ENCODE measurements at places on chromosomes 13 and 19.

DNA sequence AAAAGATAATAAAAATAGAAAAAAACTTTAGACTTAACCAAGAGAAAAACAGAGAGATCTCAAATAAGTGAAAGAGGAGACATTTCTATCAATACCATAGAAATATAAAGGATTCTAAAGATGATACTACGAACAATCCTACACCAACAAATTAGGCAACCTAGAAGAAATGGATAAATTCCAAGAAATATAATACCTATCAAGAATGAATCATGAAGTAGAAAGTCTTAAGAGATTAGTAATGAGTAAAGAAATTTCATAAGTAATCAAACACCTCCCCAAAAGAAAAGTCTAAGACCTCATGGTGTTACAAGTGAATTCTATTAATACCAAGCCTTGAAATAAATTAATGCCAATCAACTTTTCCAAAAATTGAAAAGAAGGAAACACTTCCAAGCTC, 1584.5 kb upstream of the MIR17HG start:
- no peak for DNase-seq

- DNase-seq: no peak
Observed at GRCh38 chr13:59230484-59231264, 933.1 kb downstream of the DIAPH3 start.

GRCh38 chr19:3537438-3538240, 1.3 kb upstream of the TEKTIP1 start:
- DNase-seq: no peak

DNA sequence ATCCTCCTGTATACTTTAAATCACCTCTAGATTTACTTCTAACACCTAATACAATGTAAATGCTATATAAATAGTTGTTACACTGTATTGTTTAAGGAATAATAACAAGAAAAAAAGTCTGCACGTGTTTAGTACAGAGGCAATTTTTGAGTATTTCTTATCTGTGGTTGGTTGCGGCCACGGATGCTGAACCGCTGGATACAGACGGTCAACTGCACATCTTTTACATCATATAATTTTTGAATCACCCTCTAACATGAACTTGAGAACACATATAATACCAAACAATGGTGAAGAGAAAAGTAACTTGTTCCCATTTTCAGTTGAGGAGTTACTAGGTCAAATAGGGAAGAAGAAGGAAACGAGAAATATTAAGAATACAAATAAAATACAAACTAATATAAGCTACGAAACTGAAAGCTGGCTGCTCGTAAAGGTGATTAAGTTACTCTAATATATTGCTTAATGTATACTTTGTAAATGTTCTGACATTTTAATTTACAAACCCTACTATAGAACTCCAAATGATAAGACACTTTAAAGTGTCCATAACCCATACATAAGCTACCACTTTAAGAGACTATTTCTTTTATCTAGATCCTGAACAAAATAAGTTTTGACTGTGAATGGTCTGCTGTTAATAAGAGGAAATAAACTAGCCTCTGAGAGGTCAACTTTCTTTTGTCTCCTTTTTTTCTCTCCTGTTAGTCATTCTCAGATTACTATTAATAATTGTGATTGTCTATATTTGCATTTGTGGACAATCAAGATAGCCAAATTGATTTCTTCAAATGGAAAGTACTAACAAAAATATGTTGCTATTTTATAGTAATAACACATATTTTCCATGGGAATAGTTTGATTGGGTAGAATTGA, 457.4 kb downstream of the DIAPH3 start:
- DNase-seq: no peak

DNA sequence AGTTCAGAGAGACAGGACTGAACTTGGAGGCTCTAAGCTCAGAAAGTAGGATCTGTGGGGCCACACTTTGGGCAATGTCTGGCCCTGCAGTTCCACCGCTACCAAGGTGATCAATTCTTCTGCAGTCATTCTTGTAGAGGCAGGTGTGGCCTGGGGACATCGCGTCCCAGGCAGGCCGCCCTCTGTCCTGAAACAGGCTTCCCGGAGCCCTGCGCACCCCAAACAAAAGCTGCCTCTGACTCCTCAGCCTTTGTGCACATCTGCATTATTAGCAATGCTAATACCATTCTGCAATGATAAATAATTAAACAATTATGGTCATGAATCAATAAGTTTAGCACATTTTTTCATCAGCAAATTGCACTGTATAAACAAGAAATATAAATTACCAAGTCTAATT, 160.2 kb downstream of the URI1 start:
- DNase-seq: no peak

DNA sequence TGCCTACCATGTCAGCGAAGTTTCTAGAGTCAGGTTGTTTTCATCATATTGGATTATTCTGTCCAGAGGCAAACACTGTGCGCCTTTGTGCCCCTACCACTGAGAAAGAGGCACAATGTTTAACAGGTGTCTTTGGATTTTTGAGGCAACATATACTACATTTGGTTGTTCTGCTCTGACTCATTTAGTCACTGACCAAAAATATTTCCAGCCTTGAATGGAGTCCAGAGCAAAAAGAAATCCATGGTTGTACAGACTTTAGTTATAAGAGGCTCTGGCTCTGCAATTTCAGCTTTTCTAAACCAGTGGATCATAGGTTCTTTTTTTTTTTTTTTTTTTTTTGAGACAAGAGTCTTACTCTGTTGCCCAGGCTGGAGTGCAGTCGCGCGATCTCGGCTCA, 35.7 kb downstream of the LACC1 start:
- no peak for DNase-seq

DNA sequence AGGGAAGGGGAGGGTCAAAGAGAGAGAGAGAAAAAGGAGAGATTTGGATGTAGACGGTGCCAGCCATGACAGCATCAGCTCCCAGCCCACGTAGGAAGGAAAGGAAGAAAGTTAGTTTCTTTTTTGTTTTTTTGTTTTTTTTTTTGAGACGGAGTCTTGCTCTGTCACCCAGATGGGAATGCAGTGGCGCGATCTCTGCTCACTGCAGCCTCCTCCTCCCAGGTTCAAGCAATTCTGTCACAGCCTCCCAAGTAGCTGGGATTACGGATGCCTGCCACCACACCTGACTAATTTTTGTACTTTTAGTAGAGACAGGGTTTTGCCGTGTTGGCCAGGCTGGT, 27.6 kb downstream of the ELL start:
- DNase-seq: no peak

GRCh38 chr19:52120286-52120685, 19.5 kb downstream of the ZNF616 start:
- DNase-seq: no peak

GRCh38 chr19:56117376-56117884, 3.7 kb downstream of the ZNF787 start:
- no peak for DNase-seq

- DNase-seq: no peak
Observed at GRCh38 chr13:22933571-22934181, 247.1 kb upstream of the SGCG start.

- DNase-seq: no peak
Observed at GRCh38 chr13:26424181-26424580, 133.3 kb upstream of the WASF3 start.

DNA sequence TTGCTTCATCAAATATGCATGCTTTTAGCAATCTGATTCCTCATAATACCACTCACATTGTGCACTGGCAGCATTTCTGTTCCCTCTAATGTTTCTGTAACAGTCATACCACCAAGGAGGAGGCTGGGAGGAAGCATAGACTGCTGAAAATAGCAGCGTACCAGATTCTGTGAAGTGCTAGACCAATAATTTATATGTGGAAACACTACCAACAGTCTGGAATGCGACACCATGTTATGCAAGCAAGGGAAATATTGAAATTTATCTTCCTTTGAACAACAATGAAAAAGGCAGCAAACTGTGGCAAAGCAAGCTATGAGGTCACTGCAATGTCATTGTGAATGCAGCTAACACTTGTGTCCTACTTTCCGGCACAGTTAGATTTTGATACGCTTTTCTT, 1388.0 kb downstream of the EFNB2 start:
- DNase-seq: no peak

- DNase-seq: peak; percentile 69
Observed at GRCh38 chr19:35142606-35143230, 337 bp upstream of the FXYD7 start.

- DNase-seq: no peak
Observed at GRCh38 chr13:39159393-39159792, 121.1 kb downstream of the NHLRC3 start.

DNA sequence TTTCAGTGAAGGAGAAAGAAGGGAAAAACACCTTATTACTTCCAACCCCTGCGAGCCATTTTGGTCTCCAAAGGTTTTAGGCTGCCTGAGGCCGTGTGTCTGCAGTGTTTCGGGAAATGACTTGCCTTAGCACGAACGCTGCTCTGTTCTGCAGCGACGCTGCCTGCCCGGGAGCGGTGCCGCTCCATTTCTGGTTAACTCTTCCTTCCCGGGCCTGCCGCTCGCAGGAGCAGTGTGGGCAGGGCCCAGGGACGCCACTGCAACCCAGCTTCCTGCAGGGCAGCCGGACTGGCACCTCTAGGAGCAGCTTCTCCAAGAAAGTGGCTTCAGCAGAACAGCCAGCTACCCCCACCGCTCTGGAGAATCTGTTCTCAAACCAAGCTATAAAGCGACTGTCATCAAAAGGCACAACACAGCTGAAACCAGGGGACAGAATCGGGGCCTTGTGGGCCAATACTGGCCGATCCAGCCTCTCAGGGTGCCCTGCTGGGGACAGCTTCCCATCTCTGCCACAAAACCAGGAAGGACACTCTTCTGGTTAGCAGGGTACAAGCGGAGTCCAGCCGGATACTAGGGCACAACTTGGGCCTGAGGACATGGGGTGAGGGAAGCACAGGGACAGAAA, 72.2 kb downstream of the KCTD15 start:
- DNase-seq: no peak

DNA sequence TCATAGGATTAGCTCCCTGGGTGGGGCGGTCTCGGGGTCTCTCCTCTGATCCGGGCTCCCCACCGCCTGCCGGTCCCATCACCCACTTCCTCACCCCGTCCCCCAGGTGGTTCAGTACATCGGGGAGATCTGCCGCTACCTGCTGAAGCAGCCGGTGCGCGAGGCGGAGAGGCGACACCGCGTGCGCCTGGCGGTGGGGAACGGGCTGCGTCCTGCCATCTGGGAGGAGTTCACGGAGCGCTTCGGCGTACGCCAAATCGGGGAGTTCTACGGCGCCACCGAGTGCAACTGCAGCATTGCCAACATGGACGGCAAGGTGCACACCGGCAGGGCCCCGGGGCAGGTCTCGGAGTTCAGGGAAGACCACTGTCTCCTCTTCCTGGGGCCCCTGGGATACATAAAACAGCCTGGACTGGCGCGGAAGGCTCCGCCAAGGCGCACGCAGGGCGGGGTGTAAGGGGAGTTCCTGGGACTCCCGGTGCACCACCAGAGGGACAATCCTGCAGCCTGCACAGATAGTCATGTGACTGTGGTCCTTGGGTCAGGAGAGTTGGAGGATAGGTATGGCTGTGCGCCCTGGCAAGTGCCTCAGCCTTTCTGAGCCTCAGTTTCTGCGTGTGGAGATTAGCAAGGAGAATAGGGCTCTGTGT, 14.2 kb upstream of the PGLS start:
- no peak for DNase-seq

DNA sequence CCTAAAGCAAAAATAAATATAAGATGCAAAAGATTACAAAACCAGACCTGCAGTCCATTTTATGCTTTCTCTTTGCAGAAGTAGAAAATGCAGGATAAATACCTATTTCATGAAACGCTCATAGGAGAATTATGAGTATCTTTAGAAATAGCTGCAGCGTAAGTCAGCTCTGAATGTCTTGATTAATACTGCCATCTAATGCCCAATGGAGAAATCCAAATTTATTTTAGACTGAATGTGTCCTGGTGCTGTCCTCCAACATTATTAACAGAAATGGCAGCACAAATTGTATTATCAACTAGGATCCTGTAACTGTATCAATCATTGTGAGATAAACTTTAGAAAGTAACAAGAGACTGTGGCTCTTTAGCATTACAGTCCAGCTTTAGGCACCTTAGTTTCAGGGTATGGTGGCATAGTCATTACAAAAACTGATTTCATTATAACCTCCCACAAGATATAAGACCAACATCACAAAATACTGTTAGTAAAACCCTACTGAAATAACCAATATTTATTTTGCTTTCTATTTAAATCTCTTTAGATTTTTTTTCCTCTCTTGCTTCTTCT, 162.1 kb upstream of the MIR17HG start:
- DNase-seq: no peak

- peak; percentile 82 for DNase-seq
Observed at GRCh38 chr19:664913-665443, 2.0 kb upstream of the RNF126 start.

DNA sequence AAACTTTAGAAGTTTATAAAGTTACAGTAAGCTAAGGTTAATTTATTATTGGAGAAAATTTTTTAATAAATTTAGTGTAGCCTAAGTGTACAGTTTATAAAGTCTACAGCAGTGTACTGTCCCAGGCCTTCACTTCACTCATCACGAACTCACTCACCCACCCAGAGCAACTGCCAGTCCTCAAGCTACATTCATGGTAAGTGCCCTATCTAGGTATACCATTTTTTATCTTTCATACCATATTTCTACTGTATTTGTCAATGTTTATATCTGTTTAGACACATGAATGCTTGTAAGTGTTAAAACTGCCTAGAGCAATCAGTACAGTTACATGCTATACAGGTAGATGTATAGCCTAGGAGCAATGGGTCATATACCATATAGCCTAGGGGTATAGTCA, 12.5 kb downstream of the INTS6 start:
- no peak for DNase-seq

DNA sequence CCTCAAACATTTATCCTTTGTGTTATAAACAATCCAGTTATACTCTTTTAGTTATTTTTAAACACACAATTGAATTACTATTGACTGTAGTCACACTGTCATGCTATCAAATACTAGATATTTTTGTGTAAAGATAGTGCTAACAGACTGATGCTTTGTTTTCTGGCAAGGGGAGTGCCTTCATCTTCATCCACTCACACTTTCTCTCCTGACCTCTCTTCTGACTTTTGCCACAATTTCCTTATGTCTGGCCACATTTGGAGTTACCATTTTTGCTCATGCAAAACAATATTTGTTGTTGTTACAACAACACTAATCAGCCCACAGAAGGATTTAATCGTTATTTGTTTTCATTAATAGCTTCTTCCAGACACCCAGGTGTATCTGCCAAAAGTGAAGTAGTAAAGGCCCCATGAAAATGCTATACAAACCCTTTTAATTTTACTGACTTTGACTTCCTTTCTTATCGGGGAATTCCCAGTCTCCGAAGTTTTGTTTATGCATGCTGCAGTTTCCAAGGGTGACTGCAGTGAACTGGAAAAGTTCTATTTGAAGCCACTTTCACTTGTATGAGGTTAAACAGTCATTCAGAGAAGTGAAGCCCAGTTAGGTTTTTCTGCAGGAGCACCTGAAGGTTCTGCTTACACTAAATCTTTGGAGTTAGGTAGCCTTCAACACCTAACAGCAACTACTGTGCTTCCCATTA, 66.1 kb upstream of the FRY start:
- DNase-seq: peak; percentile 11

DNA sequence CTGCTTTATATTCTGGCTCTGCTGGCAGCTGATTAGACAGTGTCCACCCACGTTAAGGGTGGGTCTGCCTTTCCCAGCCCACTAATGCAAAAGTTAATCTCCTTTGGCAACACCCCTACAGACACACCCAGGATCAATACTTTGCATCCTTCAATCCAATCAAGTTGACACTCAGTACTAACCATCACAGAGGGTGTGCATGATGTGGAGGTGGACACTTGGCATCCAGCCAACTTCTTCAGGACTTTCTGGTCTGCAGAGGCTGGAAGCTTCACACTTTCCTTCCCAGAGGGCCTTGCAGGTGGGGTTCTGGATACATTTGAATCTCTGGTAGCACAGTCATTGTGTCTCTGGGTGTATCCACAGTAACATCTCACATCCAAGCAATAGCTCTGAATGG, 18.9 kb upstream of the IGFL1 start:
- DNase-seq: no peak
